ENCODE measurements at places on chromosomes 5 and 9.

DNA sequence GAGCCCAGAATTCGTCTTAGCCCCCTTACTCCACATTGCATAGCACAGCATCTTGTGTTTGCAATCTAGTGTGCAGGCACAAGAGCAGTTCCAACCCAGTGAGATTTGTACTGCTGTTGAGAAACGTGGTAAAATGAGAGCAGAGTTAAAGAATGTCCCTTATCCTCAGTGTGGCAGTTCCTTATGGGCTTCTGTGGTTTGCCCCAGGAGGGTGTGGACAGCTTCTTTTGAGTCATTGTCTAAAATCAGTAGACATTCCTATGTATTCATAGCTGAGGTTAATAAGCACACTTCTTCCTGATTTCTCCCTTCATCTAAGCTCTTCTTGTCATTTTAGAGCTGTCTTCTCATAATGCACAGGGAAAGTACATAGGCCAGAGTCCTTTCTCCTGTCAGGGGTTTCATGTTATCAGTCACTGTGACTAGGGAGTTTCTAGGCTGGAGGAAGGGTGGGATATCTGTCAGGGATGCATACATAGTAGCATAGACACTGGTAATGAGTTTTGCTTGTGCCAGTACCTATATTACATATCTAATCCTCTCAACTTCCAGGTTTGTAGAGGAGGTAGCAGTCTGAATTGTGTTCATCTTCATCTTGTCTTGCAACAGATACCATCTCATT lies 2.0 kb upstream of the CAVIN4 start:
- DNase-seq = no peak

DNA sequence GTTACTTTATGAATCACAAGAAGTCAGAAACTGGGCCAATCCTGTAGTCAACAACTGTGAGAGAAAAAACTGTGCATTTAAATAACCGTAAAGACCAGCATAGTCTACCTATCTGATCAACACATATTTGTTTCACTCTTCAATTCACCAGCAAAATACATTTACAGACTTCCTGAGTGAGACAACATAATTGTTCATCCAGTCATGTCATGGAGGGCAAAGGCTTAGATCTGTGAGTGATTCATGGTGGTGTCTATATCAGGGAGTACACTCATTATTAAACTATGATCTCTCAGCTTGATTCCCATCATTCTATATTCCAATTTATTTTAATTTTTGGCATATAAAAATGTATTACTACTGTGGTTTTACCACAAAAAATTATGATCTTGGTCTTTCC lies 694.6 kb downstream of the DNAH5 start:
- DNase-seq = no peak

DNA sequence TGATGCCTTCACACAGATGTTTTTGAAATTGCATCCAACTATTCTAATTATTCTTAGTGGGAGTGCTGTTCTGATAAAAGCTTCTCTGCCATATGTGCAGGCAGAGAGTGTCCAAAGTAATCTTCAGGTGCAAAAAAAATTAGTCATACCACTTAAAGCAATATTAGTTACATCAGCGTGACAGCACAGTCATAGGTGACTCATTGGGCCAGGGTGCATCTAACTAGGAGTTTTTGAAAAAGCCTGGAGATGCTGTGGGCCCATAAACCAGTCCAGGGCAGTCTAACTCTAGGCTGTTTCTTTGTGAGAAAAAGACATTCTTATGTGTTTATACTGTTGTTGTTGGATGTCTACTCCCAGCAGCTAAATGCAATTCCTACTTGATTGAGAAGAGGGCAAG lies 33.0 kb upstream of the C6 start:
- no peak for DNase-seq

DNA sequence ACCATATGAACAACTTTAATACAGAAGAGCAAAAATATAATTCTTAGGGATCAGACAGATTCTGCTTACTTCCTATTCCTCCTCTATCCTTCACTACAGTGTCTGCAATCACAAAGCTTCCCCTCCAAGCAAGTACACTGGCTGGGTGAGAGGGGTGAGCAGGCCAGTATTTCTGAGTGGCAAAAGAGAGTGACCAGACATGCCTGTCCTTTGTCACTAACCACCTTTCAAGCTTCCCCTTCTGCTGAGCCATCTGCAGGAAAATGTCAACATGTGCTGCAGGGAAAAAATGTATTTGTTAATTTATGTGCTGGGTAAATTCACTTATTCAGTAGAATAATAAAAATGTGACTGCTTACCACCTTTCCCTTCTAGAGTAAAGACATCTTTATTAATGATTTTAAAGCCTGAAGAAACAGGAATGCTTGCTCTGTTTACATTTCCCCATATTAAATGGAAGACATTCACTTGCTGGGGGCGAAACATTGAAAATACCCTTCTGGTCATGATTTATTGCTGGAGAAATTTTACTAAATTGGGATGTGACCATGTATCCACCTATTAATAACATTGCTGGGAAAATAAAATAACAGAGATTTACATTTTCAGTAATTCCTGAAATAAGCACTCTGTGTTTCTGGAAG lies 84.9 kb downstream of the SPOCK1 start:
- no peak for DNase-seq

DNA sequence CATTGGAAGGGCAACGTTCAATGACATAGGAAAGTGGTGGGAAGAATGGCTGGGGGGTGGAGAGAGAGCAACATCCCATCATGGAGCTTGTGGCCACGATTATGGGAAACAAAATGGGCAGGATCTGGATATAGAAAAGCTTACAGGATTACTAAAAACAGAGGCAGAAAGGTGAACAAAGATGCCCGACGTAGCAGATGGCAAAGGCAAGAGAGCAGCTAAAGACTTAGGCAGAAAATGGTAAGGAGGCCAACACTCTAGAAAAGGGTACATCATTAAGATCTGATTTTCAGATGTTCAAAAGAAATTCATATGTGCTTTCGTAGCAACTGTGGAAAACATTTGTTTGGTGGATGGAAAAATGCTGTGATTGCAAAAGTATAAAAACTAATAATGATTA lies 102.5 kb downstream of the OTULIN start:
- no peak for DNase-seq

Measured in mesothelial cell of epicardium (in vitro differentiated cells).